B cell (primary cell): ENCODE measurements at places on chromosomes 16 and 17. TPM values are rescaled to one million over a fixed set of nuclear protein-coding genes. Genes with fewer than 3 reads are reported as not detected.

The GJD3 gene
- total RNA-seq = not detected in 2 replicates

The RHBDL1 gene
- total RNA-seq = 0.76 and 1.0 TPM in 2 replicates

DNA sequence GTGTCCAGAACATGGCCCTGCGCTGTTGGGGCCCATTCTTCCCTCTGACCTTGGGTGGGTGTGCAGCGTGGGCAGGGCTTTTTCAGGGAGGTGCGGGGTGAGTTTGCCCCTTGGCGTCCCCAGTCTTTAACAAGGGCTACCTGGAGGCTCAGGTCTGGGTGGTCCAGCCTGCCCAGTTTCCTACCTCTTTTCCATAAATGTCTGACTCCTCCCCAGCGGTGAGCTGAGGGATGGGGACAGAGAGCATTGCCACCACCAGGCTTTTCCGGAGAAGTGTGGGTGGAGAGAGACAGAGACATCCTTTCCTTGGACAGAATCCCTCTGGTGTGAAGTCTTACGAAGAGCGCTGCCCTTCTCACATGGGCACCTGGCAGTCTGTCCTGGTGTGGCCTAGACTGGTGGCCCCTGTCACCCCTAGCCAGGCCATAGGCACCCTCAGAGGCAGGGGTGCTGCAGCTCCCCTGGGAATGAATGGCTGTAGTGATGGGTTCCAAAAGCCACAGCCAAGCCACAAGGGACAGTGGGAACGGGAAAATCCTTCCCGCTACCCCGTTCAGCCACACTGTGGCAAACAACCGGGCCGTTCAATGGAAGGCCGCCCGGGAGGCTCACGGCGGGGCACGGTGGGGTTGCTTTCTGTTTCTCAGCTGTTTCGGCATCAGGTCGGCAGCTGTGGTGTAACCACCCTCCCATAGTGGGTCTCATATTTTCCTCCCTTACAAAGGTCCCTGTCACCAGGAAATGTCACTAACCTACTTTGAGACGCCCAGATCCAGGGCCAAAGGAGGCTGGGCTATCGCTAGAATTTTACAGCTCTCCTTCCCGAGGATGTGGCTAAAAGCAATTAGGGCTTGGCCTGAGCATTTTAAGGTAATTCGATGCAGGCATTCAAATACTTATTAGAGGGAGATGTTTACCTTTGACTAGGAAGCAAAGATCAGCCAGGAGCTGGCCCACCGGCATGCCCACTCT lies 61.9 kb upstream of the GSE1 start:
- H3K36me3 ChIP-seq = no peaks in the 10 kb centered on the region
- no peak overlapping the region for H3K27ac ChIP-seq
- no peak overlapping the region for H3K4me3 ChIP-seq
- no peak for DNase-seq
- no peaks in the 10 kb centered on the region for H3K4me1 ChIP-seq

DNA sequence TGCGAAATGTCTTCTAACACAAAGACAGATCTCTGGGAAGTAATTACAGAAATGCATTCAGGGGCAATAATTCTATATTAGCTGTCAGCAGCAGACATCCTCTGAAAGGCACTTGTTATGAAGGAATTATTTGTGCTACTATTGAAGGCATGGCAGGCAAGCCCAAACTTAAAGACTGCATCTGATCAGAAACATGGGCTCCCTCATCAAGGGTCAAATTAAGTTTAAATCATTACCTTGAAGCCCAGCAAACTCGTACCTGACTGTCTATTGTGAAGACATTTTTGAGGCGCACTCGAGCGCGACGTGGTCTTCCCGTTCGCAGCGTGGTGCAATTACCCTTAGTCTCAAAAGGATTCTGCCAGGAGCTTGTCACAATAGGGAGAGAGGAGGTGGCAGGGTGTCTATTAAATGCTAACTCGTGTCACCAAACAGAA lies 110.6 kb downstream of the ZNF423 start:
- H3K4me3 ChIP-seq = no peak overlapping the region
- no peaks in the 10 kb centered on the region for H3K27me3 ChIP-seq
- H3K27ac ChIP-seq = no peak overlapping the region
- H3K4me1 ChIP-seq = no peaks in the 10 kb centered on the region
